ENCODE measurements at places on chromosomes 3 and 15. TPM values are rescaled to one million over a fixed set of nuclear protein-coding genes. Genes with fewer than 3 reads are reported as not detected.

DNA sequence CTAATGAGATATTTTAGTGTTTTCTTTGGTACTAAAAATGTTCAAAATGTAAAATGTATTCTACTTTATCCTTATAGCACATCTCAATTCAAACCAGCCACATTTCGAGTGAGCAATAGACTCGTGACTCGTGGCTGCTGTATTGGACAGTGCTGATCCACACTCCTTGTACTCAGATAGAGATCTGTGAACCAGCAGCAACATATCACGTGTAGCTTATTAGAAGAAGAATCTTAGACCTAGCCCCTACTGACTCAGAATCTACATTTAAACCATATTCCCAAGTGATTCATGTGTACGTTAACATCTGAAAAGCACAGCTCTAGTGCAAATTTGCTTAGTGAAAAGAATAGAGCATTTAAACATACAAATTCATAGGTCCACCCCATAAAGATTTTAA, 130.9 kb downstream of the IL1RAP start:
- no peak for DNase-seq

DNA sequence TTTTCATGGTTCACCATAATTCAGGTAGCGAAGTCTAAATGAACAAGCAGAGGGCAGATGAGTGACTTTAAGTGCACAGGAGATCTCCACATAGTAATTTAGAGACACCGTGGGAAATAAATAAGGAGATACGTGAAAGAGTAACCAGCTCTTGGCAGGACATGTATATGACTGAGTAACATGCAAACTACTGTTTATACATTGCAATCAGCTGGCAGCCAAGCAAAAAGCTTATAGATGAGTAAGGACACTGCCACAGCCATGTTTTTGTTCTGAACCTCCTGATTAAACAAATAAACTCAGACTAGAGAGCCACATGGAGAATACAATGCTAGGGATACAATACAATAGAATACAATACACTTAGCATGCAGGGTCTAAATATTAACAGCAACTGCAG, 252.4 kb downstream of the FHIT start:
- no peak for DNase-seq

DNA sequence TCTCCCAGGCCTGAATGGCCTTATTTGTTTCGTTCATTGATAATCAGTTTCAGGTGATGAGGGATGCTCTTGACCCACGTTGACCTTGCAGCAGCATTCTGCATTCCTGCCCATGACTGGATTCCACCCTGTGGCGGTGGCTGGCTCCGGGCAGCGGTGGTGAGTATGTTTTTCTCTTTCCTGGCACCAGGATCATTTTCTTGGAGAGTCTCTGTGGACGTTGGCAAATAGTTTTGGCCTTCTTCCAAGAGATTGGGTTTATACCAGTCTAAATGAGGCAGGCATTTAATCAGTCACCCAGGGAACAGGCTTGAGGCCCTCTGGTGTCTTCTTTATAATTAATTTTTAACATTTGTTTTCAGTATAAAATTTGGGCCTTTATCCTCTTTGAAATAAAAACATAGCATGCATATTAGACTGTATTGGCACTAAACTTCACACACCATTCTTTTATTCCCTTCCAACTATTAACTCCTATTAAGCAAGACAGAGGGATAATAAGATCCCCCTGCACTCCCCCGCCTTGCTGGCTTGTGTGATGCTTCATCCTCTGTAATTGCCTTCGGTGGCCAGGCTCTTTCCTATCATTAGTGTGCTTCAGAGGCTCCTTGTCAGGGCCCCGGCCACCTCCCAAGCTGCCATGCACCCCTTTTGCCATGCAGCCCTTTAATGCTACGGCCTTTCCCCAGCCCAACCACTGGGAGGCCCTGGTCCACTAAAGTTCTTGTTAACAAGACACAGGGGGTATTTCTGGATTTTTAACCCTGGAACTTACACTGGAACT, 176.2 kb upstream of the TOPAZ1 start:
- no peak for DNase-seq

DNA sequence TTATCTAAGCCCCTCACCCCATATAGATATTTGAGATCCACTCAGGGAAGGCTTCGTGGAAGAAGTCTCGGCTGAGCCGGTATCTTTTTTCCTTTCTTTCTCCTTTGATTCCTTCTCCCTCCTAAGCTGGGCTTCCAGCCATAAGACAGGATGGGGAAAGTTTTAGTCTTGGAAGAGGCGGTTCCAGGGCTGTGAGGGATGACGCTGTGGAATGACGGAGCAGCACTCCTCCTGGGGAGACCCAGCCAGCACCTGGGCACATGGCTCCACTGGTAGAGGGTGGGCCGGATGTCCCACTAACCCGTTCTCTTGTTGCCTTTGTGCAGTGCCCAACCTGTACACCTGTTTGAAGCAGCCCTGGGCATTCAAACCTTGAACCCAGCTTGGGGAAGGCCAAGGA, 43.2 kb upstream of the FAM107A start:
- DNase-seq, result no peak

DNA sequence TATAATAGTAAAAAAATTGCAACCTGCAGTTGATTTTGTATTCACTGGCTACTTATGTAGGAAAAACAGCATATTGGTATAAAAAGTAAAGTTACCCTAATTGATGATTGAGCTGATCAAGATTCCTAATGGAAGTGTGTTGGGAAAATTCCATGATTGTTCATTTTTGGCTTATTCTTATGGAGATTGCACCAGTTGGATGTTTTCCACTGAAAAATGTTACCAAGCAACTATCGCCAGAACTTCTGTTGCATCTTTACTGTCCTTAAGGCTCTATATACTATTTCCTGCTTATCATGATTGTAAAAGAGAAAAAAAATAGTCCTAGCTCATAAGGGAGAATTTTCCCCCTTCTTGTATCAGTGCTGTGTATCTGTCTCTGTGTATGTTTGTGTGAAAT, 48.6 kb downstream of the SLC25A26 start:
- DNase-seq, result no peak

- no peak for DNase-seq
These were observed 66.0 kb downstream of the FLNB start for GRCh38 chr3:58074116-58074715.

- DNase-seq, result no peak
These were observed 27.5 kb downstream of the AQP9 start for GRCh38 chr15:58165661-58166060.

GRCh38 chr3:113620091-113620490, 76.4 kb downstream of the USF3 start:
- no peak for DNase-seq

- DNase-seq, result no peak
These were observed 66.4 kb upstream of the PPIB start for GRCh38 chr15:64229129-64229724.

- no peak for DNase-seq
These were observed 51.9 kb downstream of the STRIT1 start for GRCh38 chr3:155241579-155241978.

- no peak for DNase-seq
These were observed 6.8 kb downstream of the MFSD1 start for GRCh38 chr3:158808697-158809096.

- no peak for DNase-seq
These were observed 210.4 kb upstream of the ZBTB20 start for GRCh38 chr3:115357456-115357855.

GRCh38 chr3:78724859-78725258, 1042.9 kb downstream of the ROBO1 start:
- no peak for DNase-seq

GRCh38 chr3:114650808-114651207, 357.0 kb downstream of the TIGIT start:
- DNase-seq, result no peak

DNA sequence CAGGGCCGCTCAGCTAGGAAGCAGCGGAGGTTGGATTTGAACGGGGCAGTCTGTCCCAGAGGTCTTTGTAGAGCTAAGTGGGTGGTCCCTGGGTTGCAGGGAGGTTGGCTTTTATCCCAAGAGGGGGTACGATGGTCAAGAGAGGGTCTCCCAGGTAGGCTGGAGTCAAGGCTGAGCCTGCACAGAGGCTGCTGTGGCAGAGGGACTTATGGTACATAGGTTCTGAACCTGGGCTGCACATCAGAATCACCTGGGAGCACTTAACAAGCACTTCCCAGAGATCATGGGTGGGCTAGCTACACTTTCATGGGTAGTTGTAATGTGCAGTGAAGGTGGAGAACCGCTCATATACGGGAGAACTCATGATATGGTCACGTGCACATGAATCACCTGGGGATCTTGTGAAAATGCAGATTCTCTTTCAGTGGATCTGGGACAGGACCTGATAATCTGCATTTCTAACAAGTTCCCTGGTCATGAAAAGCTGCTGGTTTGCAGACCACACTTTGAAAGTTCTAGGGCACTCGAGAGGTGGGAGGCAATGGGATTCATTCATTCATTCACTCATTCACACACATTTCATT, 2.9 kb upstream of the RASGRF1 start:
- DNase-seq, result no peak

GRCh38 chr3:126261037-126261436, 80.7 kb upstream of the ALDH1L1 start:
- peak; percentile 86 for DNase-seq

Gene CBLB
- 4.2 TPM for polyA plus RNA-seq

Gene ADAMTSL3
- polyA plus RNA-seq, result 0.77 TPM

Gene LRTM1
- not detected for polyA plus RNA-seq

Gene ARHGEF26
- 0.35 TPM for polyA plus RNA-seq

Gene TMIE
- polyA plus RNA-seq, result 1.1 TPM

Gene FETUB
- not detected for polyA plus RNA-seq

Gene PSTPIP1
- 1.0 TPM for polyA plus RNA-seq

Gene ZNF106
- 125 TPM for polyA plus RNA-seq

Gene GRK7
- polyA plus RNA-seq, result 0.07 TPM

Gene CP
- polyA plus RNA-seq, result 0.23 TPM

Gene CPNE9
- polyA plus RNA-seq, result 0.05 TPM

Gene ITPKA
- polyA plus RNA-seq, result 0.68 TPM

Gene ACKR2
- polyA plus RNA-seq, result 0.45 TPM

Data from psoas muscle (tissue), 8 donors.